ENCODE measurements at places on chromosomes 5 and 9.

DNA sequence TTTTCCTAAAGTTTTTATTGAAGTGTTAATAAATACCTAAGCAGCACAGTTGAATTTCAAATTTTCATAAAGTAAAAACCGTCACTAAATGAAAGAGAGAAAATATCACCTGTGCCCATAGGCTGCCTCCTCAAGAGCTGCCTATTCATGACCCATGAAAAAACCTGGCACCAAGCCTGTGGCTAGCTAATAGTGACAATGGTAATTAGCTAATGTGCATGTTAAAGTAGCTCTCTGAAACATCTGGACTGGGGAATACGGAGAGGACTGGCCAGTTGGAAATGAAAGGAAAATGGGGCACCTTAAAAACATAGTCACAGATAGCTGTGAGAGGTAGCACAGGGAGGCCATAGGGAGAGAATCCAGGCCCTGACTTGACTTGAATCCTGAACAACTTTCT, 5.4 kb upstream of the GNE start:
- DNase-seq: peak; percentile 13

GRCh38 chr9:134661299-134661698, 19.7 kb downstream of the COL5A1 start:
- DNase-seq: no peak

- no peak for DNase-seq
These were observed 198.2 kb upstream of the SEMA6A start for GRCh38 chr5:116772806-116773205.

GRCh38 chr9:79023134-79023580, 548.6 kb upstream of the TLE4 start:
- no peak for DNase-seq

DNA sequence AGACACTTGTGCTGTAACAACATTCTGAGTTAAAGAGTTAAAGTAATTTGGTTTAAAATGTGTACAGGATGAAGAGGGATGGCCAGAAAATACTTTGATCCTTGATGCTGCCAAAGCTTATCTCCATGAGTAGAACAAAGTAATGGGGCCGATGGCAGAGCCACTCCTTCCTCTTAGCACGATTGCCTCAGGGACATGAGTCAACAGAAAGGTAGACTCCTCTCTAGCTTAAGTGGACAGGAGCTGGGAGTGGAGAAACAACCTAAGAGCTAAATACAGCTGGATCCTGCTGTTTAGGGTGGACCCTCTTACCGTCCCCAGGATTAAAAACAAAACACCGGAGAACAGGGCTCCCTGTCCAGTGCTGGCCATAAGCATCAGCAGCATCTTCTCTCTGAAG, 267.3 kb downstream of the IRX1 start:
- DNase-seq: no peak

DNA sequence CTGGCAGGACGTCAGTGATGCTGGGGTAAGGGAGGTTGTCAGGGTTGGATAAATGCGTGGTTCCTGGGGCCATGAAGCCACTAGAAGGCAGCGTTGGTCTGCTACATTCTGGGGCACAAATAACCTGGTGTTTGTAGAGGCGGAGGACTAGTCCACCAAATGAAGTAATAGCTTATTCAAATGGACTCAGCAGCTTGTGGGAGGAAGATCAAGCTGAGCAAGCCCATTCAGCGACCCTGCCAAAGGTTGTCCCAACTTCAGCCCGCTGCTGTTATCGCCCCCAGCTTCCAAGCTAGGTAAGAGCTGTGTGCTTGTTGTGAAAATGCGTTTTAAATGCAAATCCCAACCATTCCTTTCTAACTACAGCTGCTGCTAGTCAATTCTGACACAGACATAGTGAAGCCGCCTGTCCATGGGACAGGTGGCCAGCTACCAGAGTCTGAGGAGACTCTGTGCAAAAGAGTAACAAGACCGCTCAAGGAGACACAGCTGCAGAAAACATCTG, 7.6 kb upstream of the FAM240B start:
- DNase-seq: no peak

DNA sequence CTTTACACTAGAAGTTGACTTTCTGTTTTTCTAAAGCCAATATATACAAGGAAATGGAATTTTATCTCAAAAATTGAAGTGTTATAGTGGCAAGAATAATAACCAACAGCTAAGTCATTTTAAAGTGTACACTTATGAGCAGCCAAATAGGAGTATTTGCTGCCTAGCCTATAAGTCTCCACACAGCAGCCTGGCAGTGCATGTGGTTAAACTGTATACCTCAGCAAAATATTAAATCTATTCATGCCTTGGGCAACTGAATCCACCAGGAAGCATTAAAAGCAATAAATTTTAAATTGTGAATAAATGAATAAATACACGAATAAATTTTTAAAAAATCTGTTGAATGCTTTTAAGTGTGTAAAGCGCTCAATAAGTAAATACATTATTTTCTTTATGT, 432.4 kb upstream of the RORB start:
- no peak for DNase-seq

Data from lower leg skin (tissue), 4 donors.